ENCODE measurements at places on chromosomes 2 and 18.
A peak's percentile ranks its signal among the peaks of the same experiment; 100 is the strongest.

- no peaks in the 10 kb centered on the region for H3K36me3 ChIP-seq
- DNase-seq, result no peak
- no peaks in the 10 kb centered on the region for H3K4me1 ChIP-seq
- no peak overlapping the region for H3K4me3 ChIP-seq
Measured at GRCh38 chr18:42675810-42676209, 439.7 kb downstream of the RIT2 start.

DNA sequence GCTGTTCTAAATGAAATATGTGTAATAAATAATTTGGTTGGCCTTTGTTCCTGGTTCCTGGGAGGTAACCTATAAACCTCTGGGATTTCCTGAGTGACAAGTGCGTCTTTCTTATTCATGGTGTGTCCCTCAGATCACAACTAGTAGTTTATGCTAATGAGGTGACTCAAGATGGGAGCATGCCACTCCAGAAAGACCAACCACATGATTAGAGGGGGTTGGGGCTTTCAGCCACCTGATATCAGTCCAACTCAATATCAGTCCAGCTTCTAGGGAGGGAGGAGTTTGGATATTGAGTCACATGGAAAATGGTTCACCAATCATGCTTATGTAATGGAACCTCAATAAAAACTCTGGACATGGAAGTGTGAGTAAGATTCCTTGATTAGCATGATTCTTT, 96.6 kb downstream of the QPCT start:
- no peaks in the 10 kb centered on the region for H3K36me3 ChIP-seq
- no peaks in the 10 kb centered on the region for H3K27me3 ChIP-seq
- no peak for DNase-seq
- no peaks in the 10 kb centered on the region for H3K4me1 ChIP-seq
- H3K27ac ChIP-seq, result no peak overlapping the region

- H3K36me3 ChIP-seq, result no peaks in the 10 kb centered on the region
- H3K27me3 ChIP-seq, result no peaks in the 10 kb centered on the region
- H3K4me3 ChIP-seq, result no peak overlapping the region
- peak; percentile 65 for DNase-seq
- H3K27ac ChIP-seq, result no peak overlapping the region
- peaks cover 68% of the 10 kb centered on the region for H3K4me1 ChIP-seq
Measured at GRCh38 chr2:11132036-11132671, 23.1 kb upstream of the SLC66A3 start.

GRCh38 chr2:174682578-174683391, 81.5 kb downstream of the CHRNA1 start:
- no peaks in the 10 kb centered on the region for H3K27me3 ChIP-seq
- peak overlapping the region; percentile 70 for H3K4me3 ChIP-seq
- peaks cover 13% of the 10 kb centered on the region for H3K4me1 ChIP-seq
- peak; percentile 92 for DNase-seq
- peak overlapping the region; percentile 91 for H3K27ac ChIP-seq
- H3K36me3 ChIP-seq, result no peaks in the 10 kb centered on the region

DNA sequence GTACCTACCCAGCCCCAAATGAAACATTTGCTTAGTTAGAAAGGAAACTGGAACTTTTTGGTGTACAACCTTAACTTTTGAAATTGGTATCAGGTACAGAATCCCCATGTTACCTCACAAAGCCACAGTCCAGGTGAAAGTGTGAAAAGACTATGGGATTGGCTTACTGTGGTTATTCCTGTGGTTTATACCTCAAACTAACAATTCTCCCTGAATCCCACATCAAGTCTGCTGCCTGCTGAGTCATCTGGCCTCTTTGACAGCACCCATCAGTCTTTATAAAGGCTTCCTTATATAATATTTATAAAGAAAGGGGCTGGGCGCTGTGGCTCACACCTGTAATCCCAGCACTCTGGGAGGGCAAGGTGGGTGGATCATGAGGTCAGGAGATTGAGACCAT, 164.6 kb downstream of the TMEM247 start:
- H3K4me1 ChIP-seq, result no peaks in the 10 kb centered on the region
- no peak for DNase-seq
- peaks cover 20% of the 10 kb centered on the region for H3K36me3 ChIP-seq

DNA sequence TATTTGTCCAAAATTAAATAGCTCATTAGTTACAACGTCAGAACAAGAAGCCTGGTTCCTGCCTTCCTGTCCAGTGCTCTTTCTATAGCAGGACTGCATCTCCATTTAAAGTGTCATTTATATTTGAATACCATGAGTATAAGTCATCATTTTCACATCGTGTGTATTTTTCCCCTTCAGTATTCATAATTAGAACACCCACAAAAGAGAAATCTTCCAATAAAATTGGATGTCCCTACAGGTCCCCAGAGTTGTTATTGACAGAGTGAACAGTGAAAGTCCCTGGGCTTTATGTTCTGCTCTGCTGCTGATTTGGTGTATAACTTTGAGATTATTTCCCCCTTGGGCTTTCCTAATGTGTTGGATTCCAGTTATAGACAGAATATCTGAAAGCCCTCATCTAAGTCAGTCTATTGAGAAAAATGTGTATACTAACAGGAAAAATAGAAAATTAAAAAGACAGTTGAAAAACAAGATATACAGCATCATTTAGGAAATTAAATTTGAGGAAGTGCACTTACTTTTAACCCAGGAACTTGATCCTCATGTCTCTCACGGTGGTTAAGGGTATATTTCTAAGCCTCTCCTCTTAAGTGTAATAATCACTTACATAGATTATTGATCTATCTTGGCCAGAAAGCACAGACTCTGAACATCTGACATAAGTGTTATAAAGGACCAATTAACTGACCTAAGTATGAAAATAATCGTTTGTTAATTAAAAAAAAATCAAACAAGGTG, 15.2 kb upstream of the REV1 start:
- H3K36me3 ChIP-seq, result no peaks in the 10 kb centered on the region
- H3K27me3 ChIP-seq, result no peaks in the 10 kb centered on the region
- H3K4me1 ChIP-seq, result no peaks in the 10 kb centered on the region
- no peak overlapping the region for H3K4me3 ChIP-seq

GRCh38 chr18:52277785-52278184, 62.2 kb upstream of the DCC start:
- H3K27me3 ChIP-seq, result no peaks in the 10 kb centered on the region
- no peak overlapping the region for H3K4me3 ChIP-seq
- H3K36me3 ChIP-seq, result no peaks in the 10 kb centered on the region
- H3K27ac ChIP-seq, result no peak overlapping the region

DNA sequence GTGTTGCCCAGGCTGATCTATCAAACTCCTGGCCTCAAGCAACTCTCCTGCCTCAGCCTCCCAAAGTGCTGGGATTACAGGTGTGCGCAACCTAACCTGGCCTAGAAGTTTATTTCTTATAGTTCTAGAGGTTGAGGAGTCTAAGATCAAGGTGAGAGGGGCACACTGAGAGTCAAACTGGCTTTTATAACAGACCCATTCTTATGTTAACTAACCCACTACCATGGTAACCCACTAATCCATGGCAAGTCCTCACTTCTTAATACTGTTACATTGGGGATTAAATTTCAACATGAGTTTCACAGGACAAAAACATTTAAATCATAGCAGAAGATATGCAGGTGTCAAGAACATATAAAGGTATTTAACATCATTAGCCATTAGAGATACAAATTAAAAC, 50.6 kb downstream of the MDH1 start:
- H3K27me3 ChIP-seq, result no peaks in the 10 kb centered on the region
- no peaks in the 10 kb centered on the region for H3K4me1 ChIP-seq
- H3K27ac ChIP-seq, result no peak overlapping the region
- no peaks in the 10 kb centered on the region for H3K36me3 ChIP-seq
- H3K4me3 ChIP-seq, result no peak overlapping the region
- DNase-seq, result no peak

DNA sequence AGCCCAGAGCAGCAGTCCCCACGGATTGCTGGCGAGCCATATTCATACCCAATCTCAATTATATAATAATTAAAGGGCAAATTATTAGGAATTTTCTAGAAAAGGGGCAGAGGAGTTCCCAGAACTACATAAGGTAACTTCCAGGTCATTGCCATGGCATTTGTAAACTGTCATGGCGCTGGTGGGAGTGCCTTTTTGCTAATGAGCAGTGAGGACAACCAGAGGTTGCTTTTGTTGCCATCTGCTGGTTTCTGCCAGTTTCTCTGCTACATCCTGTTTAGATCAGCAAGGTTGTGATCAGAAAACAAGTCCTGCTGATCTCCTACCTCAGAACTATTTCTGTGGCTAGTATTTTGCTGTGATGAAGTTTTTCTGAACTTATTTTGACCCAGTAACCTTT, 159.8 kb upstream of the PIEZO2 start:
- no peak overlapping the region for H3K27ac ChIP-seq
- no peaks in the 10 kb centered on the region for H3K4me1 ChIP-seq
- no peak for DNase-seq
- H3K4me3 ChIP-seq, result no peak overlapping the region
- H3K36me3 ChIP-seq, result no peaks in the 10 kb centered on the region

DNA sequence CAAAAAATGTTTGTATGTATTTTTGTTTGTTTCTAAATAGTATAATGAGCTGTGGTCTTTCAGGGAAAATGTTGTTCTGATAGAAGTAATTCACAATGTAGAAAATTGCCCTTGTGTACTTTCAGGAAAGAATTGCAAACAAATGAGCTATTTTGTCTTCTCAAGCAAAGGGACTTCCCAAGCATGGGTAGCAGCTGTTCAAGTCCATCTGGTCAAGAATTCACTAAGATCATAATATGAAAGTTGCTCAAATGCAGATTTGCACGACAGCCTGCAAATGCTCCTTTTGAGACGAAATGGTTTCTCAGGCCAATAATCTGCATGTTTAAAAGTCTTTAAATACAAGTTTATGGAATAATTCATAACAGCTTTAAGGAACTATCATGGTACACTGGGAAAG, 51.9 kb upstream of the HNMT start:
- H3K36me3 ChIP-seq, result no peaks in the 10 kb centered on the region
- no peak overlapping the region for H3K27ac ChIP-seq
- no peak overlapping the region for H3K4me3 ChIP-seq
- no peaks in the 10 kb centered on the region for H3K4me1 ChIP-seq
- no peak for DNase-seq
- no peaks in the 10 kb centered on the region for H3K27me3 ChIP-seq

- no peak overlapping the region for H3K4me3 ChIP-seq
- H3K27ac ChIP-seq, result no peak overlapping the region
- H3K36me3 ChIP-seq, result peaks cover 62% of the 10 kb centered on the region
- H3K4me1 ChIP-seq, result peaks cover 12% of the 10 kb centered on the region
Measured at GRCh38 chr2:127504552-127505430, 21.5 kb downstream of the IWS1 start.

GRCh38 chr18:28804512-28805202, 627.7 kb upstream of the CDH2 start:
- H3K27ac ChIP-seq, result no peak overlapping the region
- no peak overlapping the region for H3K4me3 ChIP-seq
- no peaks in the 10 kb centered on the region for H3K27me3 ChIP-seq

GRCh38 chr2:237154082-237154638, 68.5 kb downstream of the COPS8 start:
- H3K4me1 ChIP-seq, result no peaks in the 10 kb centered on the region
- no peaks in the 10 kb centered on the region for H3K27me3 ChIP-seq
- no peak overlapping the region for H3K27ac ChIP-seq
- DNase-seq, result no peak

- no peak overlapping the region for H3K27ac ChIP-seq
- H3K27me3 ChIP-seq, result peaks cover 4% of the 10 kb centered on the region
- no peak overlapping the region for H3K4me3 ChIP-seq
- DNase-seq, result peak; percentile 9
- no peaks in the 10 kb centered on the region for H3K4me1 ChIP-seq
- no peaks in the 10 kb centered on the region for H3K36me3 ChIP-seq
Measured at GRCh38 chr2:240178564-240178963, 38.1 kb upstream of the OTOS start.

- no peak for DNase-seq
- H3K4me1 ChIP-seq, result no peaks in the 10 kb centered on the region
- H3K36me3 ChIP-seq, result no peaks in the 10 kb centered on the region
- H3K27me3 ChIP-seq, result no peaks in the 10 kb centered on the region
- no peak overlapping the region for H3K4me3 ChIP-seq
Measured at GRCh38 chr2:173584000-173584399, 229.3 kb downstream of the CDCA7 start.

DNA sequence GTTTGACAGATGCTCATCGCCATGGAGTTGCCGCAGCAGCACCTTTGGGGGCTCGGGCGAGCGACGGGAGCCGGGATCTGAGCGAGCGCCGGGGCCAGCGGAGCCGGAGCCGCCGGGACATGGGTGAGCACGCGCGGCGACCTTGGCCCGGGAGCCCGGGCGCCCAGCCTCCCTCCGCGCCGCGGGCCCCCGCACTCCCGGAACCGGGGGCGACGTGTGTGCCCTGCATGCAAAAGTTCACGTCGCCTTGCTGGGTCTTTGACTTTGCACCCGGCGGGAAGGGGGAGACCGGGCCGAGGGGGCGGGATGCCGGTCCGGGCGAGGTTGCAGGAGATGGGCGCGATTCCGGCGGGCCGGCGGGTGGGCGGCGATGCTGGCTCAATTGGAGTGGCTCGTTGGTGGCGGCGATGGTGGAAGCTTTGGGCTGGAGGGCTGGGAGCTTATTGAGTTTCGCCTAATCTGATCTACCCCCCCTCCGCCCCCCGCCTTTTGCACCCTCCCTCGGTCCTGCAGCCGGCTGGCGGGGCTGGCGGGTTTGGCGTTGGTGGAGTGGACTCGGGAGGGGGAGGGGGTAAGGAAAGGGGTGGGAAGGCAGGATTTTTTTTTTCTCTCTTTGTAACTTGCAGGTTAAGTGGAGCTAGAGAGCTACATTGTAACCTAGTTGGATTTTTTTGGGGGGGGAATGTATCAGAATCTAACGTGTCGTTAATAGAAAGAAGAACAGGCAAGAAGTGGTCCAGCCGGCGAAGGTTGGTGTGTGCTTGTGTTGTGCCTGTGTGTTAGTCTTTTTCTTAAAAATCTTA, at the start of gene SETBP1:
TSS of gene SETBP1 (plus strand) at position 616 of the 803 bp plus-strand sequence. CDS start 20,459 bp downstream, outside the sequence.
- peak; percentile 91 for DNase-seq
- H3K27me3 ChIP-seq, result peaks cover 16% of the 10 kb centered on the region
- H3K27ac ChIP-seq, result peak within 1 kb of the TSS; percentile 95
- H3K36me3 ChIP-seq, result no peaks in the 10 kb centered on the region
- peak within 1 kb of the TSS; percentile 73 for H3K4me3 ChIP-seq
- H3K4me1 ChIP-seq, result peaks cover 62% of the 10 kb centered on the region

DNA sequence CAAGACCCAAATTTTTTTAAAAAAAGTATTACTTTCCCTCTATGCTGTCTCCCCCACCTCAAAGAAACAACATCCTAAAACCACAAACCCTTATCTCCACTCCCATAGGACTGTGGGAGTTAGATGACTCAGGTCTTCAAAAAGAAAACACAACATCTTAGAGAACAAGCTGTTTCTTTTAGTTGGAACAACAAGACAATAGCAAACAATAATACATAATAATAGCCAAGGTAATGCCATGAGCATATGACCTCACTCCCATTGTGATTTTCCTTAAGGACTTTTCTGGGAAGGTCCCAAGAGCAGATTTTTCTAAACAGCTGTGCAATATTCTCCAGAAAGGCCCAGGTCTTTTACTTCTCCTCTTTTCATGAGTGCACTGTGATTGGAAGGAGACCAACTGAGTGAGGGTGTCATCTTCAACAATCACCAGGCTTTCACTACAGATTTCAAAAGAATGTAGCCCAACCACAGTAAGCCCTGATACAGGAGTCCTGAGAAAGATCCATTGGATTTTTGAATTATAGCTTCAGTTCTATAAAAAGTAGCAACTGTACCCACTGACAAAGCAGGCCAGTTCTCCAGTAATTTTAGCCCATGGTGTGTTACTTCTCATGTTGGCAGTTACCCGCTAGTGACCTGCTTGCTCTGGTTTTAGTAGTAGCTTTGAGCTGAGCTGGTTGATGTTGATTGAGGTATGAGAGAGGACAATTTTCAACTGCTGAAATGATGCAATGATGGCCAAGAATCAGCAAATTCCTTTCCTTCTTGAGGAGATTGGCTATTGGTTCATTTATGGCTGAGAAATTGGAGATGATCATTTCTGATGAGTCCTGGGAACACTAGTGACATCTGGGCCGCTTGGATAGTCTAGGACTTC, 144.5 kb upstream of the TCF4 start:
- no peak overlapping the region for H3K27ac ChIP-seq
- no peak for DNase-seq
- H3K36me3 ChIP-seq, result no peaks in the 10 kb centered on the region
- H3K4me1 ChIP-seq, result no peaks in the 10 kb centered on the region
- H3K4me3 ChIP-seq, result no peak overlapping the region
- H3K27me3 ChIP-seq, result no peaks in the 10 kb centered on the region
